Activated naive CD4-positive, alpha-beta T cell treated with anti-CD3 and anti-CD28 coated beads, Interleukin-2, amount 50 U/mL, for 16 hours (primary cell): ENCODE measurements at places on chromosomes 11 and 22.

DNA sequence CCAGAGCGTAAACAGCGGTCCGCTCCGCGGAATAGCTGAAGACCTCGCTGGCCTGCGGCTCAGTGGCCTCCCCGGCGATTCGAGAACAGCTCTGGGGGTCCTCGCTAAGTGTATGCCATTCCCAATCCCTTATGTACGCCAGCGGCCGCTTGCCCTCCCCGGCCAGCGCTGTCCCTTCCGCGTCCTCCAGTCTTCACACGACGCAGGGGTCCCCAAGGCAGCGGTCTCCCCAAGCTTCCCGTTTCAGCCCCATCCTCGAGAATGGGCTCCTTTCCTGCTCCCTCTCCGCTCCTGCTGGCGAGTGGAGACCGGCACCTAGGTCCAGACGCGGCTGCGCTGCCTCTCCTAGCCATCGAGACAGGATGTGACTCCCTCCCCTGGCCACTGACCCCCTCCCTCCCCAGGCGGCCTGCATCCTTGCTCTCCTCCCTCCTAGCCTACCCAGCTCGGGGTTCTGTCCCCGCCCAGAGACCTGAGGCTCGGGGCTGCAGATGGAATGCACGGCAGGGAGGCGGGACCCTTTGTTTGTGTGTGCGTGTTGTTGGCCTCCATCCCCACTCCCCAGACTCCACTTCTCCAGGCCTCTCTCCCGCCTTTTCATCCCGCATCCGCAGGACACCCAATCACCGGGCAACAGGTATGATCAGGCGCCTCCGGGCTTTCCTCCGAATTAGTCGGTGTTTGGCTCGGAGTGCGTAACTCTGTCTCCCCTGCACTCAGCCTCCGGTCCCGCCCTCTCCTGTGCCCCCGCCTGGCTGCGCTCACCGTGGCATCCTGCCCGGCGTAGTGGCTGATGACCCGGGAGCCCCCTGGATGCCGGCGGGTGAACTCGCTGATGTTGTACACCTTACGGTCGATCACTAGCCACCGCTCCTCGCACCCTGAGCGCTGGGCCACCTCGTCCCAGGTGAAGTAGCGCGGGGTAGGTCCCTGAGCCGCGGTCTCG lies 740 bp downstream of the FADS1 start:
- DNase-seq, result peak; percentile 67

DNA sequence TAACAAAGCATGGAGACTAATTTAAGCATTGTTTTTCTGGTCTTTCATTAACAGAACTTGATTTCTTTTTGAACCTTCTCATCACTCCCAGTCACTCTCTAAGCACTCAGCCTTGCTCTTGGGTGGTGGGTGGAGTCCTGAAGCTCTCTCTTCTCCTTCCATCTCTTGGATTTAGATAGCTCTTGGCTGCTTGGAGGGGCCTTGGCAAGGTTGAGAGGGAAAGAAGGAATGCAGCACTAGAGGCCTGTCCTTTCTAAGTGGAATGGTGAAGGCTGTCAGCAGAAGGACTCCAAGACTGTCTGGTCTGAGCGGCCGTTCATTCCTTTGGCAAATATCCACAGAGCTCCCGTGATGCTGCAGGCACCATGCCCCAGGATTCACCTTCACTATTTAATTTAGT lies 168.6 kb upstream of the E2F8 start:
- DNase-seq, result no peak

- DNase-seq, result no peak
These were observed 18.9 kb downstream of the AP1B1 start for GRCh38 chr22:29369460-29369859.

- DNase-seq, result no peak
These were observed 70.4 kb downstream of the IGLL1 start for GRCh38 chr22:23509571-23510302.

DNA sequence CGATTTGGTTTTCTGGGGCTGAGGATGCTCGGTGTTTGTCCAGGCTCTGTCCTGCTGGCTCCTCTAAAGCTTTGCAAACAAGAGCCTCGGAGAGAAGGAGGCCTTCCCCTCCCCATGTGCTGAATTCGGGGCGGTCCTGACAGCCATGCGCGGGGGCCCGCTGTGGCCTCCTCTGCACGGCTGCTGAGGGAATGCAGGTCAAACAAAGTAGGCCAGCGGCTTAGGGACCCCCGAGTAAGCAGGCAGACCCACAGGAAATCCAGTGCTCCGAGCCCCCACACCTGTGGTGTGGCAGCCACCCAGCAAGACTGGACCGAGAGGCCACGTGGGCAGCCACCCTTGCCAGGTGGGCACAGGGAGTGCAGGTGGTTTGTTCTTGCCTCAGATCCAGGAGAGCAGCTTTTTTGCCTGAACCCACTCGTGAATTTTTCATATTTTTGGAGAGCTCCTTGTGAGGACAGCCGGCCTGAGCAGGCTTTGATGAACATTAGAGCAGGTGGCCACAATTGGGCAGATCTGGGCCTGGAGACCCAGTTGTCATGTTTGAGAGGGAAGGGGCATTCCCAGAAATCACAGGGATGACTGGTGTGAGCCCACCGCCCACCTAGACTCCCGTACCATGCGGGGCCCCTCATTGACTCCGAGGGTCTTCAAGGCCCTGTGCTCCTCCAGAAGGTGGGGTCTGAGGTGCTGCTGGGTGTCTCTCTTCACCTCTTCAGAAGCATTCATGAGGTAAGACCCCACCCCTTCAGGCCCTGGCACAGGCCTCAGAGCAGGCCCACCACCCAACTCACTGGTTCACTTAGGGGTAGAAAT lies 43.0 kb upstream of the KCNQ1OT1 start:
- peak; percentile 8 for DNase-seq

DNA sequence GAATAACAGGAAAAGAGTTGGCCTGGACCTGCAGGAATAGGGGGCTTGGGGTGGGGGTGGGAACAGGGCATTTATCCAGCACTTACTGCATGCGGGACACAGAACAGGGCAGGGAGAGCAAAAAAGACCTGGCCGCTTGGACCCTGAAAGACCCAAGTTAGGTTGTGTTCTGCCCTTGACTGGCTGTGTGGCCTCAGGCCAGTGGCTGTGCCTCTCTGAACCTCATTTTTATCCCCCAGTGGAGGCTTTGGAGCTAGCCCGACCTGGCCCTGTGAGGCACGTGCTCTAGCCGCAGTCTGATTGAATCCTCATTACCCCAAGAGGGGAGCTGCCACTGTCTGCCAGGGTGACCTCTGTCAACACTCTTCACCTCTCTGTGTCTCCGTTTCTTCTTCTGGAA lies 68.7 kb downstream of the MN1 start:
- DNase-seq, result no peak

- no peak for DNase-seq
These were observed 460.5 kb downstream of the BRD1 start for GRCh38 chr22:49367041-49367697.
